Foreskin keratinocyte (primary cell): ENCODE measurements at places on chromosomes 5 and 9.
A peak's percentile ranks its signal among the peaks of the same experiment; 100 is the strongest.

DNA sequence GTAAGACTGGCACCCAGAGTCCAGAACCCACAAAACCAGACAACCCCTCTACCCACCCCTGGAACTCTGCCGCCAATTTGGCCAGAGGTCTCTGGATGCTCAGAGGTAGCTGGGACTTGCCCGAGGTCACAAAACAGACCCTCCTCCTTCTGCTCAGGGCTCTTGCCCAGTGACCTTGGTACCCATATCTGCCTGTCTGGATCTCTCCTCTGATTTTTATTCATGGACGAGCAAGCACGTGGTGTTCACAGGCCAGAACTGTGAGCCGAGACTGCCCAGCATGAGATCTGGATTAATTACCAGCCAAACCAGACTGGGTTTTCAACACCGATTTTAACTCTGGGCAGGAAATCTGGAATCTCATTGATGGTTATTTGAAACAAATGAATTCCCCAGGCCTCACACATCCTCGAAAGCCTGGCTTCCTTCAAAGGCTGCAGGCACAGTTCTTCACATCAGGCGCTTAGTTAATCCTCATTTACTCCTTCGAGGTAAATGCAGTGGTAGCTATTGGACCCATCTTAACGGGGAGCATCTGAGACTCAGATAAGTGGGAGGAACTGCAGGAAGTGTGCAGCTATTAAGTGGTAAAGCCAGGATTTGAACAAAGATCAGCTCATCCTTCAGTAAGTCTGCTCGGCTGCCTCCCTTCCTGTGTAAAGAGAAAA lies 21.4 kb downstream of the COL27A1 start:
- DNase-seq, result no peak

- DNase-seq, result no peak
These were observed 39.7 kb downstream of the EXD3 start for GRCh38 chr9:137383081-137383783.

DNA sequence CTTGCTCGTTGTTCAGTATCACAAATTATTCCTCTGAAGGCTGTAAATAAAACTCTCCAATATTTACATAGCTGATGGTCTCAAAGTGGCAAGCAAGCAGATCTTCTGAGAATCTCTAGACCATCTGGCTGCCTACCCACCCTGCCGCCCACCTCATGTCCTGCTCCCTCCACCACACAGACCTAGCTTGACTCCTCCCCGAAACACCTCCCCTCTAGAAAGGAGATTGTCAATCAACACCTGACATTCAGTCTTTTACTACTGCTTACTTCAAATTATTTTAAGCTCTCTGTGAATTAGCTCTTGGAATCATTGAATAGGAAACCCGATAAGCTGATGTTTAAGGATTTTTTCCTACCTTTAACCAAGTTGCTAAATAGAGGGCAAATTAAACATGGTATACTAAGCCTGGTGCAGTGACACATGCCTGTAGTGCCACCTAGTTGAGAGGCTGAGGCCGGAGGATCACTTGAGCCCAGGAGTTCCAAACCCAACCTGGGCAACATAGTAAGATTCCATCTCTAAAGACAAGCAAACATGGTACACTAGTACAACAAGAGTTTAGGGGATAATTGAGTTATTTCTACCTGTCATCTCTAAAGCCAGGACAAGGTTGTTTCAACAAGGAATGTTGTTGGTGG lies 10.9 kb upstream of the SOWAHA start:
- DNase-seq, result no peak

DNA sequence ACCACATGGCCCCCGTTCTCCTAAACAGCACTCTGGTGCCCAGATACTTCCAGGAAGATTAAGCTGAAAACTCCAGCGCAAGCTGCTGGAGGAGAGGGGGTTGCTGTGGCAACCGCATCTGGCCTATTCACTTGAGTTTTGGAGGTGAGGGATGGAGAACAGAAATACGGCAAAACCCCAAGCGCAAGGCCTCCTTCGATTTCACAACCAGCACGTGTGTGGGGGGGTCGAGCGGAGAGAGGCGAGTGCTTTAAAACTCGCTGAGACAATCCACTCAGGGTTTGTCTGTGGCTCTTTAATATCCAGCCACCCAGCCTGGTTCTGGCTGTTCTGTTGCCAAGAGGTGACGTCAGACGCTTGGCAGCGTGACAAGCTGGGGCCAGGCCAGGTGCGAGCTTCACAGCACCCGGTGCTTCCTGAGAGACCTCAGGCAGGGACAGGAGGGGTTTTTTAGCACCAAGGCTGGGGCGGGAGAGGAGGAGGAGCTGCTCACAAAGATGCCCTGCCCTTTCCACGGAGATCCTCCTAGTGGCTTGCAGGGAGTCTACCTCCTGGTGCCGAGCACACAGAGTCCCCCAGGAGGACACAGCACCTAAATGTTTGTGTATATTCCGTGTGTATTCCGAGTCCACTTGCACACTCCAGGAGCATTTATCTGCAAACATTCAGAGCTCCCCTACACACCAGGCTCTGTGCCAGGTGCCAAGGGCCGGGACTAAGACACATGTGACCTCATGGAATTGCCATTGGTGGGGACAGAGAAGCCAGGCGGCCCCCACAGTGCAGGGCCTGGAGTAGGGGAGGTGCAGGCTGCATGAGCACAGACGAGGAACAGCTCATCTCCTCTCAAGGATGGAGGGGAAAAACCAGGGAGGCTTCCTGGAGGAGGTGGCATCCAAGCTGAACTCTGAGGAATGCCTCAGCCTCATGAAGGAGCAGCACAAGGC lies 194.6 kb downstream of the OLFM1 start:
- DNase-seq, result peak; percentile 24

- no peak for DNase-seq
These were observed 71.5 kb upstream of the RPS23 start for GRCh38 chr5:82349652-82350051.

DNA sequence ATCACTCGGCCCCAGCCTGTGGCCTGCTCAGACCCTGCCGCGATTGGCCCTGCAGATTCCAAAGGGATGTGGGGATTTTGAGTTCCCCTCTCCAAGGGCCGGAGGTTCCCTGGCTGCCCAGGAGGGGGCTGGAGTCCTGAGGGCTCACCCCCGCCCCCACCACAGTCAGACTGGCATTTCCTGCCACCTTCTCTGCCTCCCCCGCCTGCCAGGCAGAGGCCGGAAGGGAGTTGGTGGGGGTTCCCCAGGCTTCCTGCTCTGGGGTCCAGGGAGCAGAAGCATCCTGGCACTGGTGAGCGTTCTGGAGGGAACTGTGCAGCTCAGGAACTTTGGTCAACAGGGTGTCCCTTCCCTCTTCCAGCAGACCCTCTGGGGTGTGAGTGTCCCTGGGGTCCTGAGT lies 70.6 kb downstream of the RXRA start:
- no peak for DNase-seq

GRCh38 chr9:134378901-134379338 lies 52.7 kb downstream of the RXRA start:
- no peak for DNase-seq

GRCh38 chr5:90095292-90096060 lies 314.1 kb downstream of the CETN3 start:
- DNase-seq, result peak; percentile 71

GRCh38 chr5:16883806-16884205 lies 52.3 kb downstream of the MYO10 start:
- DNase-seq, result no peak

- DNase-seq, result no peak
These were observed 206.4 kb upstream of the TRIM32 start for GRCh38 chr9:116480700-116481099.

GRCh38 chr5:305050-305449 lies 16.5 kb upstream of the AHRR start:
- DNase-seq, result no peak

- no peak for DNase-seq
These were observed 644.6 kb upstream of the RGMB start for GRCh38 chr5:98128846-98129245.

GRCh38 chr5:153792305-153792704 lies 246.4 kb downstream of the FAM114A2 start:
- DNase-seq, result no peak

- no peak for DNase-seq
These were observed 1106.0 kb downstream of the TAF11L14 start for GRCh38 chr5:18740301-18740700.

- peak; percentile 55 for DNase-seq
These were observed 94.7 kb downstream of the ANGPTL2 start for GRCh38 chr9:127027694-127028093.

- no peak for DNase-seq
These were observed 1723.9 kb upstream of the CDH6 start for GRCh38 chr5:29469581-29469980.

- peak; percentile 89 for DNase-seq
These were observed 67.8 kb downstream of the PTCD2 start for GRCh38 chr5:72387985-72388384.

- no peak for DNase-seq
These were observed 330.8 kb upstream of the RFX3 start for GRCh38 chr9:3856592-3856991.

- peak; percentile 10 for DNase-seq
These were observed 1007.1 kb upstream of the WWC1 start for GRCh38 chr5:167284222-167284890.

DNA sequence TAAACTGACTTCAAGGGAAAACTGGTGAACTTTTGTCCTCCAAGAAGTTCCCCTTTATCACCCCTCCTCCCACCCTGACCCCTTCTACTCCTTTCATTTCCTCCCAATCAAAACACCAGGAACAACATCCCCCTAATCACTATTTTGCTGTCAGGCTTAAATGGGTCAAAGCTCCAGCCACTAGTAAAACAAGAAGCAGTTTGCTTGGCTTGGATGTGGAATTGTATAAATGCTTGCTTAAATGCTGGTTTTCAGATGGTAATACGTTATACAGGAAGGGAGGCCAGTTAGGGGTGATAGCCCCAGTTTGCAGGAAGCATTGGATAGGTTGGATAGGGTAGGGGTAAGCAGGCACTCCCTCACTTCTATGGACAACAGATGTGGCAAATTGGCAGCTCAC lies 473.6 kb downstream of the AGTPBP1 start:
- DNase-seq, result no peak

GRCh38 chr9:97396256-97396655 lies 15.6 kb upstream of the TDRD7 start:
- DNase-seq, result no peak
